Stimulated activated CD8-positive, alpha-beta memory T cell treated with anti-CD3 and anti-CD28 coated beads, Interleukin-15, amount 100 ng/mL, for 24 hours (primary cell): ENCODE measurements at places on chromosomes 4 and X.

DNA sequence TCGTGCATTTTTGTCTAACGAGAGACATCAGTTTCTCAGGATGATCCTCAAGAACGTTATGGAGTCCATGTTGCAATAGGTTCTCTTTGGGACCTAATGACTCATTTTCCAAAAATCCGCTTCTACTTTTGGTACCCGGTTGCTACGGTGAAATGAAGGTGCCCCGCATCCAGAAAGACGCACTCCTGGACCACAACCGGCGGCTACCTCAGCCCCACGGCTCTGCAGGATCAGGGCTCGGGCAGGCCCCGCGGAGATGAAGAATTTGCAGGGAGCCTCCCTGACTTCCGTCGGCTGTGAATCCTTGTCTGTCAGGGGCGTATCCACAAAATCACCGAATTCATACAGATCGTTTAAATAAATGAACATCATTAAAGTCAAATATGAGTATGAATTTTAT is 15.6 kb downstream of the GTPBP6 start:
- DNase-seq: no peak

GRCh38 chr4:51851937-51852290 is 9.0 kb downstream of the DCUN1D4 start:
- no peak for DNase-seq

GRCh38 chr4:101791182-101791558 is 640 bp downstream of the BANK1 start:
- no peak for DNase-seq

- DNase-seq: no peak
Measured at GRCh38 chr4:174523025-174523693, 871 bp upstream of the HPGD start.
